ENCODE measurements at places on chromosomes 6 and 20.

- DNase-seq = no peak
Measured at GRCh38 chr6:3253597-3253961, 5.2 kb upstream of the PSMG4 start.

GRCh38 chr6:122289762-122290539 lies 109.5 kb upstream of the HSF2 start:
- no peak for DNase-seq

DNA sequence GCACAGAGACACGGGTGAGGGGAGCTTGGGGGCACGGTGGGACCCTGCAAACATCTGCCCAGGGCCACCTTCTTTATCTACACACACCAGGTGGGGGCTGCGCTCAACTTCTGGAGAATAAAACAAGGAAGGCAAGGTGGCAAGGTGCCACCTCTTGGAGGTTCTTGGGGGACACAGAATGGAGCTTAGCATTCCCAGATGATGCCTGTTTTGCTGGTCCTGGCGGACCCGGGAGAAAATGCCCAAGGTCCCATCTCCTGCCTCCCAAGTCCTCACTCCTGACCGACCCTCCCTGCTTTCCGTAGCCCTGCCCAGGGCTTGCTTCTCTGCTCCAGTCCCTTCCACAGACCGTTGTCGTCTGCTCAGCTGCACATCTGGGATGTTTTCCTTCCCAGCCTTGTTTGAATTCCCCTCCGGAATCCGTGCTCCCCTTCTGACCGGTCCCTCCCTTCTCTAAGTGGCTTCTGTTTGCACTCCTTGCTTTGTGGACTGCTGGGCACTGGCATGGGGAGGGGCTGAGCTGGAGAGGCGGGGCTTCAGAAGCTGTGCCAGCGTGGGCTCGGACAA lies 13.1 kb downstream of the ITPR3 start:
- DNase-seq = no peak

GRCh38 chr20:63951398-63952209 lies 4.6 kb downstream of the UCKL1 start:
- DNase-seq = no peak

GRCh38 chr6:26270486-26270861 lies 94.5 kb upstream of the BTN3A2 start:
- DNase-seq = peak; percentile 9

GRCh38 chr20:51223183-51223720 lies 200.3 kb upstream of the KCNG1 start:
- no peak for DNase-seq

DNA sequence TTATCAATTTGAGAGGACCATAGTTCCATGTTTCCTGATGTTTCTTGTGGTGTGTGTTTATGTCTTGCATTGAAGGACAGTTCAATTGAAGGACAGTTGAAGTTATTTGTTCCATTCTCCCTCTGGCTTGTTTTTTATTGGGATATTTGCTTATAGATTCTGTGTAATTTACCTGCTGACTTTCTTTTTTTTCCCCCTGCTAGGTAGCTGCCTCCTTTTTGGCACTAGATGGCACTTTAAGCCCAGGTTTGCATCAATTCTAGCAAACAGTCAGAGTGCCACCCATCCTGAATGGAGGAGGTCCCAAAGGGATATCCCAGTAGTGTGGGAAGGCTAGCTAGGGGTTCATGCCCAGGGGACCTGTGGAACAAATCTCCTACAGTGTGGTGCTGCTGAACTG lies 78.1 kb downstream of the CFAP61 start:
- DNase-seq = no peak

DNA sequence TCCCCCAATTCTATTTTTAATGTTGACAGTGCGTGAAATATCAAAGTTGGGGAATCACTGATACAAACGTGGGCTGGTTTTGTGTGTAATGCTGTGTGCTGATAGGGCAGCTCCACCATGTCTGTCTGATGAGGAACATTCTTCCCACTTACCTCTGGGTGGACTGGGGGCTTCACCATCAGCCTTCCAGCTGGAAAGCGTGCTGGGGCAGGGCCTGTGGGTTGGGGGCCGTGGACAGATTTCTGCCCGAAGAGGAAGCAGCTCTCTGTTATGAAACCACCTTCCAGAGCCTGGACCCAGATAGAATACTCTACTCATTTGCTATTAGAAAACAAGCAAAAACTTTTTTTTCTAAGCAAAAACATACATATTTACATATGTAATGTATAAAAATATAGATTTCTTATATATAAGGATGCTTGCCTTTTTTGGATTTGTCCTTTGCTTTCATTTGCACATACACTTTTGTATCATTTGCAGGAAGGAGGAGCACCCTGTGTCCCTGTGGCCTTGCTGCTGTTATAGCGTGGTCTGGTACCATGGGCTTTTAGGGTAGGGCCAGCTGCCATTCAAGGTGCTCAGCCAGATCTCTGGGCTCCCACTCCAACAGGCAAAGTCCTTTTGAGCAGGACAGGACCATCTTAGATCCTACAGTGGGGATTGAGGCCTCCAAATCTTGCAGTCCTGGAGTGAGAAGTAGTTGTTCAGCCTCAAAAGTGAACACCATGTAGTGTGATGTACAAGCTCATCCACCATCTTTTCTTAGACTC lies 48.1 kb downstream of the DUSP22 start:
- DNase-seq = no peak

GRCh38 chr20:50532221-50532620 lies 22.0 kb downstream of the PTPN1 start:
- DNase-seq = no peak

GRCh38 chr6:87174078-87174579 lies 18.8 kb downstream of the ZNF292 start:
- no peak for DNase-seq

- no peak for DNase-seq
Measured at GRCh38 chr6:31775184-31775583, 1.9 kb downstream of the VWA7 start.

- no peak for DNase-seq
Measured at GRCh38 chr6:132713352-132714134, at the start of gene VNN1. Gene VNN1 (minus strand): TSS chr6:132714055. CDS start chr6:132714035, 20 bp downstream.

DNA sequence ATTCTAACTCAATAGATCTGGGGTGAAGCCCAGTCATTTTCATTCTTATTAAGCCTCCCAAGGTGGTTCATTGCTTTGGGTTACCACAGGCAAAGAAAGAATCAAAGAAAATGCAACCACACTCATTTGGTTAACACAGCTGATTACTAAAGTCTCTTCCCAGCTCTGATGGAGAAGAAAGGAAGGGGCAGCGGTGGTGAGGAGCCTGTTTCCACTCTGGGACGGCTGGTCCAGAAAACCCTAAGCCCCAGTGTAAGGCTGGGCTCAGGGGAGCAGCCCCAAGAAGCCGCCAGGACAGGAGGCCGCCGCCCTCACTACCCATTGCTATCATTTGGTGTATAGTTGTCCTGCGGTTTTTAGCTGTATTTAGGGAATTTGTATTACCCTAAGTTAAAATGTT lies 226.9 kb downstream of the CD83 start:
- DNase-seq = no peak

GRCh38 chr6:84061174-84061573 lies 27.6 kb downstream of the MRAP2 start:
- no peak for DNase-seq

DNA sequence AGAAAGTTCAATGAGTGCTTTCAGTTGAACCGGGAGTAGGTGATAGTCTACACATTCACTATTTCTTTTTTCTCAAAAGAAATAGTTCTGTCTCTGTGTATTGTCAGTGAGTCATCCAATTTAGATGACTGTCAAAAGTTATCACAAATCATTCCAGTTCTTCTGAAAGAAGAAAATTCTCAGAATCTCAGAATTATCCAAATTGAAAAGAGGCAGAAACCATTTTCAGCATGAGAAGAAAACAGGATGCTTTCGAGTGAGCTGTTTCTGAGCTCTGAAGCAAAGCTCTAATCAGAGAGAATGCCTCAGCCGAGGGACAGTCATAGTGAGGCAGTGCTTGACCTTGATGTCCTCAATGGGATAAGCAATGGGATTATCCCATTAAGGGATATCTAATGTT lies 97.9 kb downstream of the HUS1B start:
- no peak for DNase-seq

GRCh38 chr6:21208796-21209186 lies 384.8 kb upstream of the SOX4 start:
- no peak for DNase-seq

GRCh38 chr6:161639772-161640171 lies 365.9 kb upstream of the AGPAT4 start:
- DNase-seq = no peak

- DNase-seq = peak; percentile 38
Measured at GRCh38 chr6:144585217-144585814, 300.2 kb downstream of the UTRN start.

- DNase-seq = no peak
Measured at GRCh38 chr6:133377219-133377618, 136.1 kb downstream of the EYA4 start.

- no peak for DNase-seq
Measured at GRCh38 chr6:38024908-38025307, 205.4 kb downstream of the ZFAND3 start.

- no peak for DNase-seq
Measured at GRCh38 chr6:148565930-148566663, 180.7 kb upstream of the UST start.

DNA sequence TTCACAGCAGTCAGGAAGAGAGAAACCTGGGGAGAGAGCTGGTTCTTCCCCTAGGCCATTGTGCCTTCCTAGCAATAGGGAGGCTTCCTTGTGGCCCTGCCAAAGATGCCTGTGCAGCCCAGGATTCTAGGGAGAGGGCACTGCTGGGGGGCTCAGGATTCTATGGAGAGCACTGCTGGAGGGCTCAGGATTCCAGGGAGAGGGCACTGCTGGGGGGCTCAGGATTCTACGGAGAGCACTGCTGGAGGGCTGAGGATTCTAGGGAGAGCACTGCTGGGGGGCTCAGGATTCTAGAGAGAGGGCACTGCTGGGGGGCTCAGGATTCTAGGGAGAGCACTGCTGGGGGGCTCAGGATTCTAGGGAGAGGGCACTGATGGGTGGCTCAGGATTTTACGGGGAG lies 25.8 kb downstream of the EDN3 start:
- DNase-seq = no peak

- DNase-seq = no peak
Measured at GRCh38 chr6:40901322-40902055, 137.5 kb downstream of the UNC5CL start.

DNA sequence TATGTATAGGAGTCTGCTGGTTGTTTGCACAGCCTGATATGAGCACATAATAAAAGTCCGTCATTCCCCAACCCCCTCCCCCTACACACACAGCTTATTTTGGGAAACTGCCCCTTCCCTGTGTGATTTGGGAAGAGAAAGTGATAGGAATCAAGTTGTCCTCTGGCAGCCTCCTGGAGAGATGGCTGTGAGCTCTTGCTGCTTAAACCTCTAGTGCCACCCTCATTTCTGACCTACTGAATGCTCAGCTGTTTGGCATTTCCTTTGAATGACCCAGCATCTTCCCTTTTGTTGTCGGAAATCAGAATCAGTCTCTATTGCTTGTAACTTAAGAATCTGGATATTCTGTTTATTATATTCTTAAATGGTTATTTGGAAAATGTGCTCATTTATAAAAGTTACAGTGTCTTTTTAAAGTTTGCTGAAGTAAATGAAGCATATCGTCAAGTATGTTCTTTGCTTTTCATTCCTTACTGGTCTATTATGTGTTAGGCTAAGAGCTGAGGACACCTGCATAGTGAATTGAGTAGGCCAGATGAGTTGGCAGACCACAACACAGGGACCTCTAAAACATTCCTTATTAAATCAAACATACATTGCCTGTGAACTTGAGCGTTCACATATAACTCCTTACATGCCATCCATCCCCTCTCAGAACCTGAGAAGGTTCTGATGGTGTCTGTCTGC lies 5.5 kb downstream of the RWDD2A start:
- no peak for DNase-seq

DNA sequence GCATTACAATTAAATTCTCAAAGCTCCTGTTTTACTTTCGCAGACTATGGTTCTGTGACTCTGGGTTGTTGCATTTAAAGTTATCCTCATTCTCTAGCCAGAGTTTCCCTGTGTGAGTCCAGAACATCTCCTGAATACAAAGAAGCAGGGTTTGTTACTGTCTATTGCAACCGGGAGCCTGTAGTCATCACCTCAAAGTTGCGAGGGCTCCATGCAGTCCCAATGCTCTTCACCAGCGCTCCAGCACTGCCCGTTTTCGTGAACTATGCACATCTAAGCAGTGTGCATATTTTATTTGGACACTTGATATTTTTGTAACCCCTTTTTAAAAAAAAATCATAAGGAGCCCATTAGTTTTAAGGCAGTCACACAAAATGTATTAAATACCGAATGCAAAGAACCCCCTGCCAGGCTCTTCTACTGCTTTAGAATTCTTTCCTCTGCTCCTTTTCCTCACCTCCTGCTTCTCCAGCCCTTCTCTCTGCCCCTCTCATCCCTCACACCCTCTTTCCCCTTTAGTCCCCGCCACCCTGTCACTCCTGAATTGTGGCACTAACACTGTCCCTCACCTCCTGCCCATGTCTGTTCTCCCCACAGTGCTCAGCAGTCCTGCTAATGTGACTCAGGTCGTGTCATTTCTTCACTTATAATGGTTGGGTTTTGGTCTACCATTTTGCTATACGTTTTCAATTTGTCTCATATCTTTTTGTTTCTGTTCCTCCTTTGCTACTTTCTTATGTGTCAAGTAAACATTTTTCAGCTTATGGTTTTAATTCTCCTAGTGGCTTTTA lies 1.1 kb upstream of the HLA-C start:
- DNase-seq = no peak

- no peak for DNase-seq
Measured at GRCh38 chr6:147653631-147654030, 145.1 kb downstream of the SAMD5 start.

DNA sequence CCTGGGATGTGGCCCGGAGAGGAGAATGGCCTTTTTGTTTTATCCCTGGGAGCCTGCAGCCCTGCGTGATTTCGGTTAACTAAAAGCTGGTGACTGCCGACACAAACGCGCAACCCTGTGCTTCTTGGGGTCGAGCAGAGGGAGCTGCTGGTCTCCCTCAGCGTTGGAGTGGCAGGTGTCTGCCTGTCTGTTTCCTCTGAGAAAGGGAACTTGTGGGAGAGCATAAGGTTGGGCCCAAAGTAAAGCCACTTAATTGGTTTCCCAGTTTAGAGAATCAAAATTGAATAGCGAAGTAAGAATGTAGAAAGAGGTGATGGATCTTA lies 500 bp downstream of the LTV1 start:
- DNase-seq = peak; percentile 7

- DNase-seq = no peak
Measured at GRCh38 chr6:40499215-40499614, 87.9 kb downstream of the LRFN2 start.
